ENCODE measurements at places on chromosomes 2 and 18.

DNA sequence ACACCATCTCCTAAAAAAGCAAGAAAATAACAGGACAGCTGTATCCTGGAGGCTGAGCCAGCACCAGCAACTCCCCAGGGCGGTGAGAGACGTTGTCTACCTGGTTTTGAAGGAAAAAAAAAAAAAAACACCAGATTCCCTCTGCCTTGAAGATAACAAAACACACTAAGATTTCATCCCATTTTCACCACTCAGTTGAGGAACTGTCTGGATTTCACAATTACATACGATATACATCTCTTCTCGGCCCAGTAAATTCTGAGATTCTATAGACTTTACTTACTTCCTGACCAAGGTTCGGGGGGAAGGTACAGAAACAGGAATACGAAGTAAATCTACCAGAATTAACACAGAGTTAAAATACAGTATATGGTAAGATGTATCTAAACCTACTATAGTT lies 8.5 kb downstream of the ZNF516 start:
- DNase-seq, result no peak

GRCh38 chr2:113309655-113310387 lies 31.1 kb upstream of the PAX8 start:
- DNase-seq, result no peak

GRCh38 chr2:113791697-113792590 lies 35.5 kb upstream of the SLC35F5 start:
- DNase-seq, result no peak

DNA sequence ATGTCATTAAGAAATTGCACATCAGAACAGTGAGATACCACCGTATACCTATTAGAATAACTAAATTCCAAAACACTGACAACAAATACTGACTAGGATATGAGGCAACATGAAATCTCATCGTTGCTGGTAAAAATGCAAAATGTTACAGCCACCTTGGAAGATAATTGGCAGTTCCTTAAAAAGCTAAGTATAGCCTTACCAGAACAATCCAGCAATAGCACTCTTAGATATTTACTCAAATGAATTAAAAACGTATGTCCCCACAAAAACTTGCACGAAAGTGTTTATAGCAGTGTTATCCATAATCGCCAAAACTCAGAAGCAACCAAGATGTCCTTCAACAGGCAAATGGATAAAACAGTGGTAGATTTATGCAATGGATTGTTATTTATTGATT lies 241.7 kb downstream of the EPHA4 start:
- DNase-seq, result no peak

DNA sequence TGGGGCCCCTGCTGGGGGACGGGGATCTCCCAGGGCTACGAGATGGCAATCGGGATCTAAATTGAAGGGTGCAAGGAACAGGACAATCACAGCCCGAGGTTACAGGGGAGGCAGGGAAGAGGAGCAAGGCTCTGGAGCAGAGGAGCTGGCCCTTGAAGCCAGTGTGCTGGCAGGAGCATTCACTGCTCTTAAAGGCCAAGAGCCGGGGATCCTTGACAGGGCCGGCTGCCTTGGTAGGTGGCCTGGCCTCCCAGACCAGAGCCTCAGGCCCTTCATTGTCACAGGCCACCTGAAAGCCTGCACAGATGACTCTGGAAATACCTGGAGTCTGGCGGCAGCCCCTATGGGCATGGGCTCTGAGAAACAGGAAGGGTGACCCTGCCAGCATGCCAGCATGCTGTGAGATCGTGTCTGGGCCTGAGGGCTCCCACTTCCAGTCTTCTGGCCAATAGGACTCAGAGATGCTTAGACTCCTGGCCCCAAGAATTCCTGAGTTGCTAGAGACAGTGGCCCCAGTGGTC lies 38.7 kb downstream of the PDIA6 start:
- no peak for DNase-seq

GRCh38 chr2:100743741-100744140 lies 76.2 kb upstream of the NPAS2 start:
- no peak for DNase-seq

- no peak for DNase-seq
Observed at GRCh38 chr2:132732694-132733093, 62.7 kb upstream of the LYPD1 start.

DNA sequence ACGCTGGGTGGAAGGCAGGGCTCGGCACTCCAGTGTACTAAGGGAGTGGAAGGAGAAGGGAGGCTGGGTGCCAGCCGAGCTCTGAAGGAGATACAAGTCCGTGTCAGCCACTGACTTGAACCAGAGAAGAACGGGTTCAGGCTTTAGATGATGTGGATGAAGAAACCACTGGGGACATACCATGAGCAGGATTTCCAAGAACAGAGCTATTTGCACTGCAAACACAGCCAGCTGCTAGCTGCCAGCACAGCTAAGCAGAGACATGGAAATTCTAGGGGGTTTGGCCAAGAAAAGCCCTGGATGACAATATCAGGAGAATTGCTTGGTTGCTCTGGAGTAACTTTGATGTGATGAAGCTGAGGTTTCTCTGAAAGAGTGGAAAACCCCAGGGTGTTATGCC lies 5.2 kb downstream of the CD207 start:
- DNase-seq, result no peak

- no peak for DNase-seq
Observed at GRCh38 chr2:20962939-20963557, 80.8 kb downstream of the APOB start.

DNA sequence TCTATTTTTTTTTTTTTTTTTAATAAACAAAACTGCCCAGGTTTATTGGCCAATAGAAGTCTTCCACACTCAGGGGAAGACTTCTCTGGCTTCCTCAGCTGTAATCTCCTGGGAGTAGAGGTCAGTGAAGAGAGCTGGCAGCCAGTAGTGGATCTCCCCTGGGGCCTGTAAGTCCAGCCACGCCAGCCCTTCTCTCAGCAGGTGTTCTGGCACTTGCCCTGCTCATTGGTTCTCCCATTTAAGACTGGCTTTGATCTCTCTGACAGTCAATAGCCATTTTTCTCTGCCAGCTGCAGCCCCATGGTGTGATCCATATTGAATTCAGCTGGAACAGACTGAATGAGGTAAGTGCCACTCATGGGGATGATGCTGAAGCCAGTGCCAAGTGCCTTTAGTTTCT lies 170.6 kb upstream of the SPHKAP start:
- DNase-seq, result no peak

DNA sequence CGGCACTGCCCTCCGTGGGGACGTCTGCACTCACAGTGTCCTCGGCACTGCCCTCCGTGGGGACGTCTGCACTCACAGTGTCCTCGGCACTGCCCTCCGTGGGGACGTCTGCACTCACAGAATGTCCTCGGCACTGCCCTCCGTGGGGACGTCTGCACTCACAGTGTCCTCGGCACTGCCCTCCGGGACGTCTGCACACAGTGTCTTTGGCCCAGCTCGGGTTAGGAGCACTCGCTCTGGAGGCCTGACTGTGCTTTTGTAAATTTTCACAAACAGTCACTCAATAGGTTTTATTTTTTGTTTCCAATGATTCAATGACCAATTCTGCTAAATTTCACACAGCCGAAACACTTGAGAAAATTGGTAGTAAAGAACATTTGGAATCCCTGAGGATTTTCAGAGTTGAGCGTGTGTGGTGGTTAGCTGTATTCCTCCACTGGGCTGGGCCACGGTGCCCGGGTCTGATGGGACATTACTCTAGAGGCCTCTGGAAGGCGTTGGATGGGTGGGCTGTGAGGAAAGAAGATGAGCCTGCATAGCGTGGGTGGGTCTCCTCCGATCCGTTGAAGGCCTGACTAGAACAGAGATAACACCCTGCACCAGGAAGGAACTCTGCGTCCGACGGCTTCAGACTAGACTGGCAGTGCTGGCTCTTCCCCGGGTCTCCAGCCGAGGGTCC lies 134.8 kb downstream of the RTP5 start:
- DNase-seq, result no peak

GRCh38 chr2:236754271-236754944 lies 184.8 kb downstream of the ACKR3 start:
- no peak for DNase-seq

DNA sequence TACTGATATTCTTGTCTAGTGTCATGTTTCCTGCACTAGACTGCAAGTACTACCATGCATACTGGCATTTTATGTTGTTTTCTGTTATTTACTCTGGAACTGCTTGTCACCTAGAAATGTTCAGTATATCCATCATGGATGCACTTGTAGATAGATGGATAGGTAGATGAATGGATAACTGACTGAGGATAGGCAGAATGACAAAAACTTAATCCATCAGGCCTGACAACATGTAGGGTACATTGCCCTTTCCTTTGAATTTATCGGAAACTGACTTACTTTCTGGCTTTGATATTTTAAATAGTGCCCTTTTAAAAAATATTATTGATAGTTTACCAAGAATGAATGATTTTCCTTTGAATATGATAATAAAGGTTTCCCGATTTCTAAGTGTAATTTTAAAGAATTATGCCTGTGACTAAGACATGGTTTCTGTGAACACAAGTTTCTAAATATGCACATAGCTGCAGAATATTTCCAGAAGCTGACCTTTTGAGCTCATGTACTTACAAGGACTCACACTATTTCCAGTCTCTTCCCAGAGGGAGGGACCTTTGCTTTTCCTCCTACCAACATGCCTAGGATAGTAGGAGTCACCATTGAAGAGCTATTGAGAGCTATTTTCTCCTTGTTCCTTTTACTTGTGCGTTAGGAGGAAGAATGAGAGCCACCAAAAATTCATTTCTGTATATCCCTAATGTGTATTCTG lies 81.3 kb downstream of the ANKRD12 start:
- DNase-seq, result no peak

All from cortex of kidney (tissue), 1 donor.